ENCODE measurements at places on chromosomes 3 and 15. TPM values are rescaled to one million over a fixed set of nuclear protein-coding genes. Genes with fewer than 3 reads are reported as not detected.

DNA sequence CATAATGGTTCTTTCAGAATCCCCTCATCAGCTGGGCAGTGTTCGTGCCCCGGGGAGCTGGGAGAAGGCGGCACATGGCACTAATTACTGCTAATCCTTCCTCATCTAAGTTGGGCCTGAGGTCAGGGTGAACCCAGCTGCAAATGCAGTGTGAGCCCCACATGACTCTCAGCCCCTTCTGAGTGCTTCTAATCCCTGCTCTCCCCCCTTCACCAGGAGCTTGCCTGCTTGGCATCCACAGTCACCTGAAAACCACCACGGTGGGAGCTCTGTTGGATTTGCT is 455 bp upstream of the TRPM1 start:
- no peaks in the 10 kb centered on the region for H3K36me3 ChIP-seq
- no peak overlapping the region for H3K4me3 ChIP-seq
- peaks cover 12% of the 10 kb centered on the region for H3K4me1 ChIP-seq
- H3K27ac ChIP-seq, result no peak overlapping the region
- DNase-seq, result no peak

Gene EFCAB12
- 0.44 TPM for total RNA-seq

Gene EFHB
- total RNA-seq, result 0.70 TPM

Gene NMB
- 3.8 TPM for total RNA-seq

All from hepatocyte (in vitro differentiated cells).